ENCODE measurements at places on chromosomes 13 and 19.

DNA sequence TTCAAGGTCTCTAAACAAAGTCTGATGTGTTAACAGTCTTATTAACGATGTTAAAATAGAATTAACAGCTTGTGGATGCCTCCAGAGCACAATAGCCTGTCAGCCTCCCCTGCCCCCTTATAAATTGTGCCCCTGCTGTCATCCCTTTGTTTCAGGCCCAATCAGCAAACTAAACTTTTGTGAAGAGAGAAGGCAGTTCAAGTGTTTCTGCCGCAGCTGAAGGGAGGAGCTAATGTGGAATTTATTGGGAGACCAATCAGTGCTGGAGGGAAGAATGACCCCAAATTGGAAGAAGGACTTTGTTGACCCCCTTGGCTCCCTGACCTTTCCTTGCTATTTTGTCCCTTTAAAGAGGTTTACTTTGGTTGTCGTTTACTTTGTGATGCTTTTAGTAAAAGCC is 160.5 kb downstream of the TM9SF2 start:
- peaks cover 23% of the 10 kb centered on the region for H3K4me1 ChIP-seq
- H3K4me3 ChIP-seq: no peak overlapping the region
- DNase-seq: no peak
- no peaks in the 10 kb centered on the region for H3K36me3 ChIP-seq

DNA sequence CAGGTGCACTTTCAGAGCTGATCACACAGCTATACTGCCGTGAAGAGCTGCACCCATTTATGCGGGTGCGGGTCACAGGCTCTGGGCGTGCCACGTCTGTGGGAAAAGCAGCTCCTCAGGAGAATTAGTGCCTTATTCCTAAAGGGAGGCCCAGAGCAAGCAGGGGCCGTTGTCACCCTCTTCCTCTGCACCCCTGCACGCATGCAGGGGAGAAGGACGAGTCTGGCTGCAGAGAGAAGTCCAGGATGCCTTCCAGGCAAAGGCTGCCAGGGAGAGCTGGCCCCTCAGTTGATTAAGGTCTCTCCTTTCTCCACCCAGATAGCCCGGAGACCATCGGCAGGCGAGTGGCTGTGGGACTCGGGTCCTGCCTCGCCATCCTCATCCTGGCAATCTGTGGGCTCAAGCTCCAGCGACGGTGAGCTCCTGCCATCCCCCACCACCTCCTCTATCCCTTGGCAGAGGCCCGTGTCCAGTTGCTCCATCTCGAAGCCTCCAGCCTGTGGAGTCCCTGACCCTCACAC is 3.1 kb upstream of the FFAR1 start:
- H3K36me3 ChIP-seq: no peaks in the 10 kb centered on the region
- no peak overlapping the region for H3K4me3 ChIP-seq
- H3K27ac ChIP-seq: peak overlapping the region; percentile 94
- DNase-seq: peak; percentile 3
- peaks cover 17% of the 10 kb centered on the region for H3K27me3 ChIP-seq

DNA sequence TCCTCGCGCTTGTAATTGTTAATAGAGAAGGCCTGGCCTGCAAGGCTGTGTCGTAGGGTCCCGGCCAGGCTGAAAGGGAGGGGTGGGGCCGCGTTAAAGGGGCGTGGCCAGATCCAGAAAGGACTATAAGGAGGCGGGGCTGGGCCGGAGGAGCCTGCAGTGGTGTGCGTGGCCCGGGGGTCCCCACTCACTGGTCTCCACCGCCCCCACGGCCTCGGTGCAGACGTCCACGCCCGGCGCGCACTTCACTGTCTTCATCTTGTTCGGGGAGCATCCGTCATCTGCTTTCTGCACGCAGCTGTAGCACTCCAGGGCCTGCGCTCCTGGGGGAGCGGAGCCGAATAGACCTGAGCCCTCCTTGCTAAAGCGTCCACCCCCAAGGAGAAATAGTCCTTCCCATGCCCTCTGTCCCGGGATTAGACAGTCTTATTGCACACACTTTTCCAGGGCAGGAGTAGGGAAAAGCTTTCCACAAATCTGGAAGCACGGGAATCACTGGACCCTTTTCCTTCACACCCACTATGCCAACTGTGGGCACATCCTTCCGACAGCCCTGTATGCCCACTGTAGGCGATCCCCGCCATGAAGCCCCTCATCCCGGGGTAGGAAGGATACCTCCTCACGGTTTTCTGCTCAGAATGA is 1.2 kb downstream of the LYPD3 start:
- H3K27ac ChIP-seq: peak overlapping the region; percentile 88
- no peaks in the 10 kb centered on the region for H3K36me3 ChIP-seq
- H3K27me3 ChIP-seq: no peaks in the 10 kb centered on the region
- peaks cover 41% of the 10 kb centered on the region for H3K4me1 ChIP-seq
- DNase-seq: no peak

GRCh38 chr13:19060311-19061002 is 121.2 kb downstream of the TUBA3C start:
- no peak overlapping the region for H3K4me3 ChIP-seq
- no peak for DNase-seq
